Stimulated activated CD4-positive, alpha-beta T cell treated with anti-CD3 and anti-CD28 coated beads, TNF-alpha, amount 100 ng/mL, for 48 hours (primary cell): ENCODE measurements at places on chromosomes 12 and 14.

GRCh38 chr12:85530456-85530855 lies 250.4 kb downstream of the ALX1 start:
- no peak for DNase-seq

- no peak for DNase-seq
Measured at GRCh38 chr12:131910302-131911027, 16.0 kb downstream of the ULK1 start.

DNA sequence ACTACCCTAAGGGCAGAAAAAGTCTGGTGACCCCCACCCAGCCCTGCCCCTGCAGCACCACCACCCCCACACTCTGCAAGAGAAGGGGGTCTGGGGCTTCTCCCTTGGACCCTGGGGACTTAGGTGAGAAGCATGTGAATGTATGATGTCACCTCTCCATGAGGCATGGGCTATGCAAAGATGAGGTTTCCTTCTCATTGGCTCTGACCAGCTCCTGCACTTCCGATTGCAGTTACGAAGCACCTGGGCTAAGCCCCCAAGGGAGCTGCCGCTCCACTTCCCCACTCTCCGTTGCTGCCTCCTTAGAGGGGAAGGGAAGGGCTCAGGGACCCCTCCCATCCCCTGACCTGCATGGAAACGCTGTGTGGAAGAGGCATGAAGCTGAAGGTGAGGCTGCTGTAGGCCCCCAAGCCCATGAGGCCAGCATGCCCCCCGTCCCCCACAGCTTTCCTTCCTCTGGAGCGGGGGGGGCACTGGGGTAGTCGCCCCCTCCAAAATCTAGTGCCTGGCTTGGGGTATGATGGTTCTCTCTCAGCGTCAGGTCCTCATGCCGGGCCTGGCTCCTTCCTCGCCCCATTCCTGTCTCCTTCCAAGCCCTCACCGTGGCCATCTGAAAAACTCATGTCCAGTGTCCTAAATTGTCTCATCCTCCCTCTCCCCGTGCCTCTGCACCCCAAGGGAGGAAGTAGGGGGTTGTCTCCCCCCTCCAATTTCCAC lies 5.5 kb upstream of the DDX23 start:
- DNase-seq = no peak

DNA sequence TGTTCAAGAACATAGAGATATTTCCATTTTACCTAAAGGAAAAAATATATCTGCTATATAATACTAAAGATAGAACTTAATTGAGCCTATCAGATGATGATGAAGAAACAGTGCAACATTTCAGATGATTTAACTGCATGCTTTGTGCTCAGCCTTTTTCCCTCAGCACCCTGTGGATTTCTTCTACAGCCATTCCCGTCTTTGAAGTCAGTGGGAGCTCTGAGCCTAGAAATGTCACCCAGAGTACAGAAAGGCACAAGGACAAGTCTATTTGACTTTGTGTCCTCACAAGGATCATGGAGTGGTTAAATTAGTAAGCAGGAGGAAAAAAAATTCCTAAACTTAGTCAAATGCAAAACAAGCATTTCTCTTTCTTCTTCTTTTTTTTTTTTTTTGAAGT lies 994.0 kb upstream of the FLRT2 start:
- no peak for DNase-seq

- DNase-seq = no peak
Measured at GRCh38 chr12:50222275-50222783, 55.2 kb upstream of the CERS5 start.

- no peak for DNase-seq
Measured at GRCh38 chr12:41186026-41186425, 2.1 kb upstream of the PDZRN4 start.

DNA sequence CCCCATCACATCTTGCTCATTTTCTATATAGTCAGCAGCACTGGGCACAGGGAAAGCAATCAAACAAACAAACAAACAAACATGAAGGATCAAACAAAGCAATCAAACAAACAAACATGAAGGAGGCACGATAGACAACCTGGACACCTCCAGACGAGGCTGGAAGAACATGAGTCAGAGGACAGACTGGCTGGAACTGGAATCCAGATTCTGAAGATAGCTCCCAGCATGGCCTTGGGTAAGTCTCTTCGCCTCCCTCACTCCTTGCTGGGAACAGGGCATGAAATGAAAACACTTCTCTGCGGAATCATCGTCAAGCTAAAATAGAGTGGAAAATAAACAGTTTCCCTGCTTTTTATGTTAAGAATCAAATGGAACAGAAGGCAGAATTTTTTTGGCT lies 984.8 kb downstream of the VRK1 start:
- DNase-seq = no peak

- DNase-seq = no peak
Measured at GRCh38 chr14:74207943-74208342, 31.3 kb upstream of the VSX2 start.

- DNase-seq = no peak
Measured at GRCh38 chr12:51434305-51434704, 9.7 kb downstream of the SLC4A8 start.

- DNase-seq = no peak
Measured at GRCh38 chr14:43729143-43729542, 777.9 kb downstream of the FSCB start.

- no peak for DNase-seq
Measured at GRCh38 chr14:85554106-85554505, 24.2 kb downstream of the FLRT2 start.

- DNase-seq = no peak
Measured at GRCh38 chr14:53011053-53011462, 60.2 kb upstream of the FERMT2 start.
